ENCODE measurements at places on chromosomes 1 and 21. TPM values are rescaled to one million over a fixed set of nuclear protein-coding genes. Genes with fewer than 3 reads are reported as not detected.

ICOSLG gene
- polyA plus RNA-seq = 3.0 TPM

SYT14 gene
- polyA plus RNA-seq = 1.0 TPM

OR2L8 gene
- not detected for polyA plus RNA-seq

MTARC2 gene
- polyA plus RNA-seq = 93.5 TPM

CTSE gene
- polyA plus RNA-seq = 19.6 TPM

TRIM45 gene
- polyA plus RNA-seq = 9.0 TPM

ZYG11A gene
- 0.25 TPM for polyA plus RNA-seq

TMEM54 gene
- polyA plus RNA-seq = 27.7 TPM

- DNase-seq = no peak
Measured at GRCh38 chr1:212450331-212450881, 17.7 kb downstream of the NENF start.

GRCh38 chr1:240126821-240127220 lies 35.1 kb downstream of the FMN2 start:
- DNase-seq = no peak

GRCh38 chr1:58465825-58466629 lies 80.5 kb downstream of the OMA1 start:
- no peak for DNase-seq

GRCh38 chr1:10474613-10475507 lies at the start of gene PEX14:
TSS of gene PEX14 (plus strand) at chr1:10474950. CDS start at chr1:10474967, 17 bp downstream.
- DNase-seq = peak; percentile 94

DNA sequence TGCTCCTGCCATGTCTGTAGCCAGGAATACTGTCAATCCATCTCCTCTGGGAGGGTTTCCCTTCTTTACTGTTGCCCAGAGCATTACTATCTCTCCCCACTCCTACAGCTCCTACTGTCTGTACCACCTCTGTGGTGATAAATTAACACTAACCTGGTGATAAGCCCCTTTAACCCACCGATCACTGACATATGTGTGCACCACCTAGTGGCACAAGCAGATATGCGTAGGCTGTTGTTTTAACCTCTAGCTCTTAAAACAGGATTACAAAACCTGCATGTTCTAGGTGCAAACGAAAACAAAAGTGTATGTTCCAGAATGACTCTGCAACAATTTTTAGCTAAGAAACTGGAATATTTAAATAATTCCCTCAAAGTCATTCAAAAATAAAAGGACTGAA lies 93.9 kb upstream of the BEND5 start:
- no peak for DNase-seq

DNA sequence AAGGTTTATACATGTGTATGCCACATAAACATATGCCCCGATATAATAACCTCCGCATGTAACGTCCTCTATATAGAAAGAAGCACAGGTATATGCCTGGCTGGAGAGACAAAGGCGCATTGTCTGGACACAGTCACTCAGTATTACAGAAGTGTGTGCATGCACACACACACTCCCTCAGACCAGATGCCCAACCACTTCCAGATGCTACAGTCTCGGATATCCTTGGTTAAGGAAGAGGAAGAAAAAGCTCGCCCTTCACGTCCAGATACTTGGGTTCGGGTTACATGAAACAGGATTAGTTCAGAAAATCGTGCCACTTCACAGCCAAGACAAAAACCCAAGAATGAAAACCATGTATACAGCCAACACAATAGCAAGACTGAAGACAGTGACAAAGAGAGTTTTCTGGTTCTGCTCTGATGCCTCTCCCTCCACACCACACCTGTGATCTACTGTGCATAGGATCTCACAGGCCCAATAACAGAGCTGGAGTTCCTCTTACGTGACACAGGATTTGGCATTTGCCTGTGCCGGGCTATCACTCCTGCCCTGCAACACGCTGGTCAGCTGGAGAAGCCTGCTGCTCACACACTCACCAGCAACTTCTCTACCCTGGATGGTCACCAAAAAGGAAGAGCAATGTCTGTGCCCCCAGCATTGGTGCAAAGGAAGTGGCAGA lies 75.0 kb downstream of the SSBP3 start:
- no peak for DNase-seq

DNA sequence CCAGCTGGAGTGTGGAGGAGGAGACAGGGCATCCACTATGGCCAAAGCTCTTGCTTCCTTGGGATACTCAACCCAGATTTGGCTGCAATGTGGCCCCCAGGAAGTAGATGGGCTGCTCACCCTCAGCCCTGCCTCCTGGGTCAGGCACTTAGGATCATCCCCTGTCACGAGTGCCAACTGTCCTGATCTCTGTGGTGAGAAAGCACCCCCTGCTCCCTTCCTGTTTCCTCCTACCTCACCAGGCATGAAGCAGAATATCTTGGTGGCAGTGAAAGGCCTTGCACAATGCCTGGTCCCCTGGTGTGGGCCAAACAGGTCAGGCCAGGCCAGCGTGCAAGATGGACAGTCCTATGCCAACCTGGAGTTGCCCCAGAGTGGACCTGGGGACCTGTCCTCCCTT lies 211.7 kb downstream of the GRIK3 start:
- no peak for DNase-seq

DNA sequence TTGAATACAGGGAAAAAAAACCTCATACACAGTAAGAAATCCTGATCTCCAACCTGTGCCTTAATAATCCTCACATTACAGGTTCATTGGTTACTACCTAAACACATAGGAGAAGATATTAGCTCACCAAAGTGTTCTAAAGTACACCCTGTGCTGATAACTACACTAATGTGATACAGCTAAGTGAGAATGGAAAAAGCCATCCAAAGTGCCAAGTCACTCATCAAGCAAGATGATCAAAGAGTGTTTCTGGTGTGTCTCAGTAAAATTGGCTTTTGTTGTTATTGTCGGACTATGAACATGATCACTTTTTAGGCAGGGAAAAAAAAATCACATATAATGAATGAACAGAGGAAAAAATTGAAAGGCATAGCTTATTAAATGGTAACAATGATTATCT lies 31.4 kb downstream of the EPS15 start:
- DNase-seq = peak; percentile 48

DNA sequence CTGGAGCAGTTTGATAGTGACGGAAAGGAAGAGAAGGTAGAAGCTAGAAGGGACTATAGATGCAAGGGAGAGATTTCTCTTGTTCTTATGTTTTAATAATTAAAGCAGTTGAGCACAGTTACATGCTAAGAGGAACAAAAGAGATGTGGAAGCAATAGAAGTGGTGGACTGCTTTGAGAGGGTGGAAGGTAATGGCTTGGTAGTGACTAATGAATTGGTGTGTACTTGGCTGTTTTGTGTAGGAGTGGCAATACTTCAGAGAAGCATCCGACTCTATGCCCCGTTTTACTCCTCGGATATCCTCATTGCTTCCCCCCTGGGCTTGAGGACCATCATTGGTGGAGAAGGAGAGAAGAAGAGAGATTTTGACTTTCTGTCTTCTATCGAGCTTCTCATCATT lies 12.8 kb downstream of the UTP25 start:
- DNase-seq = no peak

DNA sequence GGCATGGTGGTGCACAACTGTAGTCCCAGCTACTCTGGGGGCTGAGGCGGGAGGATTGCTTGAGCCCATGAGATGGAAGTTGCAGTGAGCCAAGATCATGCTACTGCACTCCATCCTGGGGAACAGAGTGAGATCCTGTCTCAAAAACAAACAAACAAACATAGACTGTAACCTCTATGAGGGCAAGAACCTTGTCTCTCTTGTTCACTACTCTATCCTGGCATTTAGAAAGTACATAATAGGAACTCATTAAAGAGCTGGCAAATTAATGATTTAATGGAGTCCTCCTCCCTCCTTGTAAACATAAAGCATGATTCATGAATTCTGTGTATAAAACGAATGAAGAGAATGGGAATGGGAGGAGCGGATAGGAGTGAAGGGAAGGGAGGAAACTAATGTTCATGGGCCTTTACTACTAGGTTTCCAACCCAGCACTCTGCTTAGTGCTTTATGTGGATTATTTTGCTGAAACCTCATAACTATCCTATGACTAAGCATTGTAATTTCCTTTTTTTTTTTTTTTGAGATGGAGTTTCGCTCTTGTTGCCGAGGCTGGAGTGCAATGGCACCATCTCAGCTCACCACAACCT lies 8.6 kb downstream of the LMOD1 start:
- DNase-seq = no peak

GRCh38 chr1:212255705-212256307 lies 29.4 kb upstream of the PPP2R5A start:
- DNase-seq = no peak

DNA sequence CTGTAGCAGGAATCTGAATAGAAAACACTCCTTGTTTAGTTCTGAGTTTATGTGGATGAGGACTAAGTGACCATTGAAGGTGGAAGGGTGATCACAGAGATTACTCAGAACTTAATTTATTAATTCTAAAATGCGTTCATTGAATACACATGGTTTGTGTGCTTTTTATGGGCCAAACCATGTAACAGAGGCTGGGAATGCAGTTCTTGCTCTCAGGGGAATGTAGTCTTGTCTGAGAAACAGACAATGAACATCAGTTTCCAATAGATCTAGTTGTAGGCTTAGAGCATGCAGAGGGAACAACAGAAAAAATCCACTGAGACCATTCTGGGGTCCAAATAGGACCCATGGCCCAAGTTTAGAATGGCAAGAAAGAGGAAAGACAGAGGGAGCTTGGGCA lies 46.1 kb downstream of the ITSN1 start:
- DNase-seq = no peak

DNA sequence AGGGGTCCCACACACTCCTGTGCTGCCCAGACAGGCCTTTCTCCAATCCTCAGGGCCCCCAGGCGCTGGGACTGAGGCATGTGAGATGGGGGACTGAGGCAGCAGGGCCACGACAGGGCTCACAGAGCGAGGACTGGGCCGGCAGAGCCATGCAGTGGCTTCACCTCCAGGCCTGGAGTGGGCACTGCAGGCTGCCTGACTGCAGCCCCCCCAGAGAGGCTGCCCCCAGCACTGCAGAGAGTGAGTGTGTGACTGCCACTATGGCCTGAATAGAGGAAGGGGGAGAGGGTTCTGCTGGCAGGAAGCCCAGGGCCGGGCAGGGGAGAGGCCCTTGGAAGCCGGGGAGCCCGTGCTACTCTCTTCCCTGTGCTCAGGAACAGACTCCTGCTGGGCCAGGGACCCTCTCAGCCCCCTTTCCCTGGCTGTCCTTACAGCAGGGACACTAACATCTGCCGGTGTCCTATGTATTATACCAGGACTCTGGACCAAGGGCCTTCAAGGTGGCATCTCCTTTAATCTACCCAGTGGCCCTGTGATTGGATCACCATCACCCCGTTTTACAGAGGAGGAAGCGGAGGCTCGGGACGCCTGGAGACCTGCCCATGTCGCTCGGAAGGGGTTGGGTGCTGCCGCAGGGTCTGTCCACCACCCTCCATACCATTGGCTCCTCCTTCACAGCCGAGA lies 20.2 kb upstream of the PLEKHG5 start:
- DNase-seq = no peak

- no peak for DNase-seq
Measured at GRCh38 chr1:171787686-171788480, 6.4 kb downstream of the METTL13 start.

DNA sequence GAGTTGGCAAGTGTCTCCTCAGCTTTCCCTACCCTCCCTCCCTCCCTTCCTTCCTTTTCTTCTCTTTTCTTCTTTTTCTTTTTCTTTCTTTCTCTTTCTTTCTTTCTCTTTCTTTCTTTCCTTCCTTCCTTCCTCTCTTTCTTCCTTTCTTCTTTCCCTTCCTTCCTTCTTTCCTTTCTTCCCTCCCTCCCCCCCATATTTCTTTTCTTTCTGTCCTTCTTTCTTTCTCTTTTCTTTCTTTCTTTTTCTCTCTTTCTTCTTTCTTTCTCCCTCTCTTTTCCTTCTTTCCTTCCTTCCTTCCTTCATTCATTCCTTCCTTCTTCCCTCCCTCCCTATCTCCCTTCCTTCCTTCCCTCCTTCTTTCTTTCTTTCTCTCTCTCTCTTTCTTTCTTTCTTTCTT lies 18.6 kb upstream of the TTC22 start:
- DNase-seq = no peak

- peak; percentile 59 for DNase-seq
Measured at GRCh38 chr1:209569455-209570207, 13.9 kb upstream of the CAMK1G start.

DNA sequence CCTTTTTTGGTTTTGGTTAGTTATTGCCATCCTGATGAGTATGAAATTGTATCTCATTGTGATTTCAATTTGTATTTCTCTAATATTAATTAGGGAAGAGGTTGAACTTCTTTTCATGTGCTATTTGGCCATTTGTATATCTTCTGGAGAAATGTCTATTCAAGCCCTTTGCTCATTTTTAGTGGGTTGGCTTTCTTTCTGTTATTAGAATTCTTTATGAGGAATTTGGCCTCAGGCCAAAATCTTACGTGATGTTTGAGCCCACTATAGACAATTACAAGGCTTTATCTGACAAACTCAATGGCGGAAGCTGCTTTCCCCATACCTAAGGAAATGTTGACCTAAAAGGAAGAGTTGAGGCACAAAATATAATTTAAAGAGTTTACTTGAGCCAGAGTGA lies 32.9 kb downstream of the IVNS1ABP start:
- DNase-seq = no peak

GRCh38 chr1:60394436-60394835 lies 320.9 kb upstream of the C1orf87 start:
- DNase-seq = no peak

DNA sequence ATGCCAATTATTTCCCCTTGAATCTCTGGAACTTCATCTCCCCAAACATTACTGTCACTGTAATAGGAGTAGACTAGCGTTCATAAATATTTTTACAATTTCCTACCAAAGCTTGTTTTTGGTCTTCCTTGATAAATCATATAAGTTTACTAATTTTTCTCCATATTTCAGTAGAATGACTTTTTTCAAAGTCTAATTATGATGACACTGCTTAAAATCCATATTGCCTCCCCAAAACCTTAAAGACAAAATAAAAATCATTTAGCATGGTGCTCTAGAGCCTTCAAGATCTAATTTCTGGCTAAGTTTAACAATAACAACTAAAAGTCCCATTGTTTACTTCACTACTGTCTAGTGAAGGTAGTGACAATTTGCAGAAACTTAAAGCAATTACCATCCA lies 474.2 kb upstream of the CHRM3 start:
- DNase-seq = no peak

DNA sequence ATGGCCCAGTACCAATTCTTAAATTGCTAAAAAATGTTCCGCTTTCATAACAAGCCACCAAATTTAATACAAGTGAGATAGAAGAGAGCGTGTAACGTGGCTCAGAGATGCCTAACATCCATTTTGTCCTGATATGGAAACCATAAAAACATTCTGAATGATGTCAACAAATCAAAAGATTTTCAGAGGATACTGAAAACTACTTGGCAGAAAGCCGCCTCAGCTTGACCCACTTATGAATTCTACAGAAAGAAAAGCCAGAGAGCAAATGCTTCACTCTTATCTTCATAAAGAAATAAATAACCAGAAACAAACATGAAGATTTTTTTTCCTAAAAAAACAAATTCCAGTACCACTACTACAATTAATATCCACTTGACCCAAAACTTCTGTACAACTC lies 41.2 kb downstream of the OMA1 start:
- no peak for DNase-seq

GRCh38 chr1:88634538-88634937 lies 49.5 kb upstream of the PKN2 start:
- no peak for DNase-seq

- peak; percentile 86 for DNase-seq
Measured at GRCh38 chr1:116538544-116538943, 32.3 kb downstream of the CD58 start.

Data from large intestine (tissue), 12 donors.